ENCODE measurements at places on chromosomes 7 and 10.

- no peak for DNase-seq
Observed at GRCh38 chr7:22137466-22137865, 191.8 kb upstream of the CDCA7L start.

DNA sequence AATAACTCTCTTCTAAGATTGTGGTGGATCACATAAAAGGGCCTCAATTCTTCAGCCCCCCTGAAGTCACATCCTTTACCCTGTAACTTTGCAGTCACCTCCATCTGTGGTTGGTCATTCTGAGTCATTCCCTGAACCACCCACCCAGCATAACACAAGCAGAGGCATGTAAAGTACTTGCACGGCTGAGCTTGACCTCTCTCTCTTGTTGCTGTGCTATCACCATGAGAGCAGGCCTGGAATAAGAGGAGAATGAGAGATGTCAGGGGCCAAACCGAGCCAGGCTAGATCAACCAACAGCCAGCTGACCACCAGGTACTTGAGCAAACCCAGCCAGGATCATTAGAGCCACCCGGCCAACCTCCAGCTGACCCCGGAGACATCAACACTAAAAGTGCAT is 13.5 kb upstream of the STK17A start:
- no peak for DNase-seq

DNA sequence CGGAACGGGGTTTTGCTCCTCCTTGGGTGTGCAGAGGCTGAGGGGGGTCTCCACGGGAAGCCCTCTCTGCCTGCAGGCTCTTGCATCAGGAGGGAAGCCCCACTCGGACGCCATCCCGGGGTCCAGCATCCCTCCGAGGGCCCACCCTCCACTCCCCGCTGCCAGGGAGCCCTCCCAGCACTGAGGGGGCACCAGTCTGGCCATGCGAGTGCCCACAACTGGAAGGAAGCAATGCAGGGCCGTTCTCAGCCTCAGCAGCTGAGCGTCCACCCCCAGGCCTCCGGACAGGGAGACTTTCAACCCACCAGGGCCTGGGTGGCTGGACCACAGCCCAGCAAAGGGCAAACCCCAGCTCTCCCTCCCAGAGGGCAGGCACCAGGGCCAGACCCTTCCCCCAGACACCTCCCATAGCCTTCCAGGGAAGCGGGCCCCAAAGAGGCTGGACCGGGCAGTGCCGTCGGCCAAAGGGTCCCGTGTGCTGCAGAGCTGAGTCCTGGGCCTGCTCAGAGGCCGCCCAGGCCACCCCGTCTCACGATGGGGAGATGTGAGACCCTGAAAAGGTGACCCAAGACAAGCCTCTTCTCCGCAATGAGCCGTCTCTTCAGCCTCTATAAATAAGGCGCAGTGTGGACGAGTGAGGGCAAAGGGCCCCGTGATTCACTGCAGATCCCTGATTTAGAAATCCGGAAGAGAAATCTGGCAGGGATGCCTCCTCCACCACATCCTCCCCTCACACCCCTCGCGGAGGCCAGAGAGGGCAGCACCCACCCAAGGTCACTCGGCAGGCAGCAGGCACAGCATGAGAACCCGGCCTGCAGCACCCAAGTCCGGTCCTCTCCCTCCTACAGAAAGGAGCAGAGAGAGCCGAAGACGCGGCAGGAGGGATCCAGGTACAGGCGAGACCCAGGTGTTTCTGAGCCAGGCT is 81.9 kb upstream of the DNAAF5 start:
- DNase-seq, result no peak

- DNase-seq, result no peak
Observed at GRCh38 chr10:17710181-17710580, 41.8 kb upstream of the TMEM236 start.

DNA sequence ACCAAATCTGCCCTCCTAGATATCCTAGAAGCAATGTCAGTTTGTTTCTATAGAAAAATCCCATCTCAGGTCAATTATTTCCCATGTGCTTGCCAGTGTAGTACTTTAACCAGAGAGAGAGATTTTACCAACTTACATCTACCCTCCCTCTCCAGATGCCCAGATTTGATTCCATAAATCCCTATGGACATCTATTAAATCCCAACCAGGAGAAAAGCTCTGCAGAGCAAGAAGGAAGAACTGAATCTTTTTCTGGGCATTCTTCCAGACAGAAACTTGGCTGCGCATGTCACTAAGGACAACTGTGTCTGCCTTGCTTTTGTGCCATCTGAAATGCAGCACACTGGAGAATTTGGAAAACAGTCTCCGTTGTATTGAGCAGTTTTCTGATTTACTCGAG is 597.6 kb downstream of the SORCS1 start:
- DNase-seq, result no peak

DNA sequence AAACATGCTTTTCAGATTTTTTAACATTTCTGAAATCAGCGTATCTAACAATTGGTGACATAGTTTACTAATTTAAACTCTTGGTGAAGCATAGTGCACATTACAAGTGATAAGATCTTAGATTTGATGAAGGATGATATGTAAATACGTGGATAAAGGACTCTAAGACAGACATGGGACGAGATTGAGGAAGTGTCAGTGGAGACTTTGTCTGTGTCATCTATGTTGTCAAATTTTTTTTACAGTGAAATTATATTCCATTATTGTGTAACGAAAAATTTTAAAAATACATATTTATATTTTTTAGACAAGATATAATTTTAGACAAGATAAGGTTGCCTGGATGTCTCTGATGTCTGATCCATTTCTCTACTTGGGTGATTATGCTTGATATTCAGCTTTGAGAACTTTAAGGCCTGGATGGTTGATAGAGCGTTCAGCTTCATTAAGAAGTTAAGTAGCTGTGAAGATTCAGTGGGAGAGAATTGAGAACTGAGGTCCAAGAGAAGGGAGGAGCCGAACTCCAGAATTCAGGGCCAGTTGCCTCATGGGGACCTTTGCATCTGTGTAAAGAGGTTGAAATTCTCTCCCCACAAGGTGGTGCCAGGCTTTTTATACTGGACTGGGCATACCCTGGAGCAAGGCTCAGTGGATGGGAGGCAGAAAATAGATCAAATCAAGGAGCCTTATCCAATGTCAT is 62.7 kb downstream of the KAT6B start:
- DNase-seq, result no peak

All from NT2/D1 (cell line).